ENCODE measurements at places on chromosomes 2 and 18. TPM values are rescaled to one million over a fixed set of nuclear protein-coding genes. Genes with fewer than 3 reads are reported as not detected.

DNA sequence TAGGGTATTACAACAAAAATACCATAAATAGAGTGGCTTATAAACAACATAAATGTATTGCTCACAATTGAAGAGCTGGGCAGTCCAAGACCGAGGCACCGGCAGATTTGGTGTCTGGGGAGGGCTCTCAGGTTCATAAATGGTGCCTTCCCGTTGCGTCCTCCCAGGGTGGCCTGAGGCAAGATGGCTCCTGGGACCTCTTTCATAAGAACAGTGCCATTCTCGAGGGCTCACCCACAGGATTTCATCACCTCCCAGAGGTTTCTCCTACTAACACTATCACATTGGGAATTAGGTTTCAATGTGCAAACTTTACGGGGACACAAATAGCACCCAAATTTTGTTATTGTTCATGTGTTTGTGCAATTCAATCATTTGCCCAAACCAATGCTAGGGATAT, 793.5 kb upstream of the HS6ST1 start:
- no peak for DNase-seq

- DNase-seq = no peak
Observed at GRCh38 chr2:205524656-205525055, 157.6 kb upstream of the NRP2 start.

- DNase-seq = no peak
Observed at GRCh38 chr2:169983506-169983905, 156.3 kb downstream of the UBR3 start.

- DNase-seq = no peak
Observed at GRCh38 chr18:49094136-49094535, 143.4 kb upstream of the SMAD7 start.

IMPA2 gene
- total RNA-seq = 2.5 TPM

FSHR gene
- total RNA-seq = not detected

ADI1 gene
- 48.5 TPM for total RNA-seq
